ENCODE measurements at places on chromosomes 4 and X. TPM values are rescaled to one million over a fixed set of nuclear protein-coding genes. Genes with fewer than 3 reads are reported as not detected.

Gene CT45A5
- polyA plus RNA-seq = not detected

Gene PACRGL
- polyA plus RNA-seq = 10.8 TPM

Gene OTUD6A
- polyA plus RNA-seq = not detected

Gene SPANXD
- polyA plus RNA-seq = not detected

Gene MAGEA9B
- polyA plus RNA-seq = not detected

Measured in GM23248 (cell line).